ENCODE measurements at places on chromosomes 1 and 21. TPM values are rescaled to one million over a fixed set of nuclear protein-coding genes. Genes with fewer than 3 reads are reported as not detected.

Gene ANKRD35
- 3.8 TPM for total RNA-seq

Gene TMOD4
- 0.76 TPM for total RNA-seq

Gene FAM89A
- 11.1 TPM for total RNA-seq

Gene FMO3
- total RNA-seq, result 3.0 TPM

Gene UBE2U
- not detected for total RNA-seq

Gene CDK11B
- total RNA-seq, result 27.9 TPM

Gene KRTAP11-1
- total RNA-seq, result not detected

Gene SLC44A3
- 13.8 TPM for total RNA-seq

Gene RER1
- 87.3 TPM for total RNA-seq

Gene ARHGEF10L
- total RNA-seq, result 34.3 TPM

Gene COL6A1
- 247 TPM for total RNA-seq

Gene GJA9
- total RNA-seq, result not detected

Gene CDK18
- total RNA-seq, result 9.4 TPM

Gene FAM78B
- total RNA-seq, result 2.8 TPM

- DNase-seq, result no peak
Observed at GRCh38 chr1:68585351-68585750, 88.5 kb upstream of the DEPDC1 start.

- no peak for DNase-seq
Observed at GRCh38 chr21:44332383-44332782, 6.8 kb downstream of the CFAP410 start.

- no peak for DNase-seq
Observed at GRCh38 chr1:108848806-108849205, 8.1 kb downstream of the AKNAD1 start.

DNA sequence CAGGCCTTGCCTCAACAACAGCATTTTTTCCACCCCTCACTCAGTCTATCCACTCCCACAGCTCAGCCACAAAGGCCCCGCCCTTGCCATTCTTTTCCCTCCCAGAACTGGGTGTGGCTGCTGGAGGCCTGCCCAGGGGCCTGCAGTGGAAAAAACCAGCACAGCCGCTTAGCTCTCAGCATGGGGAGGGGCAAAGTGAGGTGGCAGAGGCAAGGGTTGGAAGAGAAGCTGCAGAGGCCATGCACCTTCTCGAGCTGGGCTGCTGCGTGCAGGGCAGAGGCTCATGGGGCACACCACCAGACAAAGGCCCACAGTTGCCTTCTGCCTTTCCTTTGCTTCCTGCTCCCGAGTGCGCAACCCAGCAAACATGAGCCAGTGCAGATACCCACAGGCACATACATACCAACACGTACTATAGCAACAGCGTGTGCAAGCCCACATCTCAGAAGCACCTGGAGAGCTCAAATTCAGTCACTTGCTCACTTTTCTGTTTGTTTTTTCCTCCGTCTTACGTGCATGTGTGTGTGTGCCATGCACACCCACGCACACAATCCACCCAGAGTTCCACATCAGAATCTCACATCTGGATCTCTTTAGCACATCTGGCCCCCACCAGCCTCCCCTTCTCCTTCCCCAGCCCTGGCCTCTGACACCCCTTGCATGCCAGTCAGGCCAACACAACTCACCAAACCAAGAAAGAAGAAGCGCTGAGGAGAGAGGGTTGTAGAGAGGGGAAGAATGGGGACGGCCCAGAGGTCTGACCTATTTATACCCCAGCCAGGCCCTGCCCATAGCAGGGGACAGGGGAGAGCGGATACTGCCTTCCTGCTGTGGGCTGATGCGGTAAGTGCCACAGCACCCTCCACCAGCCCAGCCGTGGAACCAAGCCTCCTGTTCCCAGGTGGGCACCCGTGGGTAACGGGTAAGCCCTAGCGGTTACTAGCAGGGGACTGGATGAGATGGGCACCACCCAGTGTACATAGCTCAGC is at the start of gene S100A4:
S100A4 (minus strand) TSS at position 740 of the 989 bp plus-strand sequence. CDS start 1,012 bp downstream, outside the sequence.
- peak; percentile 96 for DNase-seq

DNA sequence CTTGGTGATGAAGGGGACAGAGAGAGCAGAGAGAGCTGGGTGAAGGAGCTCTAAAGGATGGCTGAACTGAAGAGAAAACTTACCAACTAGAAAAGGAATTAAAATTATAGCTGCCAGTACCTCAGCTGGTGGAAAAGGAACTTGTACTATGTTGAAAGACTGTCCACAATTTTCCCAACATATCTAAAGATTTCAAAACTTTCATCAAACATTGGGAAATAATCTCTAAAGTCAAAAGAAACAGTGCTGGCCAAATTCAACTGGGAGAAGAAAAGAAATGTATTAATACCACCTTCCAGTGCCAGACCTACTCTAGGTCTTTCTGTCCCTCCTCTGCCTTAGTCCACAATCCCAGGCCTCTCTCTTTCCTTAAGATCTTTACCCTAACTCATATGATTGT is 6.1 kb downstream of the SMG5 start:
- DNase-seq, result no peak

GRCh38 chr1:160342526-160342925 is 524 bp downstream of the COPA start:
- no peak for DNase-seq

- no peak for DNase-seq
Observed at GRCh38 chr1:110956586-110956985, 7.1 kb downstream of the LRIF1 start.

DNA sequence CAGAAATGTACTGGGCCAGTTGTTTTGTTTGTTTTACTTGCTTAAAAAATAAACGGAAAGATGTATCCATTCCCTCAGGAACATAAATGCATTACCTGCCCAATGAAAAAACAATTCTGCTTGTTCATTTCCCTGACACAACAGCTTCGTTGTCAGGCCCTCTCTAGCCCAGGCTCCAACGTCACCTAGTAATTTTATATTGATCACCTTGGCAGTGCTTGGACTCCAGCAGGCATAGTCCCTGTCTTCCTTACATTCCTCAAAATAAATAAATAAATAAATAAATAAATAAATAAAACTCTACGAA is 1.2 kb downstream of the CEP170 start:
- DNase-seq, result no peak

GRCh38 chr1:43358121-43358745 is 548 bp upstream of the CDC20 start:
- DNase-seq, result no peak

DNA sequence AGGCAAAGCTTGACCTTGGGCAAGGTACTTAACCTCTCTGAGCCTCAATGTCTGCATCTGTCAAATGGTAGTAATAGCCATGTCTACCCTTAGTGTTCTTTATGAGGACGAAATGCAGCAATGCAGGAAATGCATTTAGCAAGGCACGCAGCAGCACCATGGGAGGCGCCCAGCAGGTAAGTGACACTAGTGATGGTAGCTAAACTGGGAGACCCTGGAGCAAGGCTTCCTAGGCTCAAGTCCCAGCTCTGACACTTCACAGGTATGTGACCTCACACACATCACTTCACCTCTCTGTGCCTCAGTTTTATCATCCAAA is 289.0 kb downstream of the RRAGC start:
- DNase-seq, result no peak

DNA sequence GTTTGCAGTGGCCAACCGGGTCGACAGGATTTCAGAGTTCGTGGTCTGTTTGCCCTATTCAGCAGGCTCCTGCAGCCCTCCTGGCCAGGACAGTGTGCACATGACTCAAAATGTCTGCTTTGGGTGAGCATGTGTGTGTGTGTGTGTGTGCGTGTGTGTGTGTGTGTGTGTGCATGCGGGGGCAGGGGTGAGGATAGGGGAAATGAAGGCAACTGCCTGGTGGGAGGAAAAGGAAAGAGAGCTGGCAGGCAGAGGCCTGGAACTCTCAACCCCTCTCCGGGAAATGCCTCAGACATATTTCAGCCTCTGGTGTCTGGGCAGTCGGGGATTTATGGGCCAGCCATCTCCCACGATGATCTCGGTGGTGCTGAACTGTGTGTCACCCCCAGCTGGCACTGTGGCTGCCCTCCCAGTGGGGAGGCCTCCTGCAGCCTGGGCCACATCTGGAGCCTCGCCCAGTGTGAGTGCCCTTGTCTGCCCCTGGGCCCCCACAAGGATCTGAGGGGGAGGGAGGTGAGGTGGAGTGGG is 15.2 kb downstream of the CDCP2 start:
- no peak for DNase-seq

DNA sequence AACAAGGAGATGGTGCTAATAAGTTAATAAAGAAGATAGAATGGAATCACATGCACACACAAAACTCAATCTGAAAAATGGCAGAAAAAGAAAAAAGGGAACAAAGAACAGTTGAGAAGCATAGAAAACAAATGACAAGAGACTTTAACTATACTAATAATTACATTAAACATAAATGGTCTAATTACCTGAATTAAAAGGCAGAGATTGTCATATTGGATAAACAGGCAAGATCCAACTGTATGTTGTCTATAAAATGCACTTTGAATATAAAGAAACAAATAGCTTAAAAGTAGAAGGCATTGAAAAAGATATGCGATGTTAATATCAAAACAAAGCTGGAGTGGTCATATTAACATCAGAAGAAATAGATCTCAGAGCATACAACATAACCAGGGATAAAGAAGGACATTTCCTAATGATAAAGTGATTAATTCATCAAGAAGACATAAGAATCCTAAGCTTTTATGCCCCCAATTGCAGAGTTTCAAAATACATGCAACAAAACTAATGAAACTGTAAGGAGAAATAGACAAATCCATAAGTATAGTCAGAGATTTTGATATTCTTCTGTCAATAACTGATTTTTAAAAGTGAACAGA is 293.5 kb downstream of the PTPRU start:
- DNase-seq, result no peak

DNA sequence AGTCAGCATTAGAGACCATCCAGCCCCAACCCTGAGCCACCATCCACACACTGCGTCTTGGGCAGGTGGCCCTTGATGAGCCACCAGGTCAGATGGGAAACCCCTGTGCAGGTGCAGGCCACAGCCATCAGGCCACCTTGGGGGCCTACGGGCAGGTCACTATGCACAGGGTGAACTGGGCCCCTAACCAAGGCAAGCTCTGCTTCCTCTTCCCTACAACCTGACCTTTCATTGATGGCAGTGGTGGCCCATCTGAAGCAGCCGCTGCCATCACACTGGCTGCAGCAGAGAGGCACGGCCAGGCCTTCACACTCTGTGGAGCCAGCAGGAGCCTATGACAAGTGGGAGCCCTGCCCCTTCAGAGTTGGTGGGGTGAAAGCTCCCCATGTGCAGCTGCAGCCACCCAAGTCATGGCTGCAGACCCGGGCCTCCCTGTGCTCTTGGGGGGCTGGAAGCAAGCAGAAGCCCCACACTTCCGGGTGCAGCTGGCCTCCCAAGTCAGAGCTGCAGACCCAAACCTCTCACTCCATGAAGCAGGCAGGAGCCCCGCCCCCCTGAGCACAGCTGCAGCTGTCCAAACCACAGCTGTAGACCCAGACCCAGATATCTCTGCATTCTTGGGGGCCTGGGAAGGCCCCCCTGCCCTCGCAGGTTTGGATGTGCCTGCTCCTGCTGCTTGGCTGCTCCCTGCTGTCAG is 681.5 kb downstream of the MATN1 start:
- DNase-seq, result no peak

GRCh38 chr1:24541711-24542346 is 14.1 kb upstream of the NCMAP start:
- no peak for DNase-seq

DNA sequence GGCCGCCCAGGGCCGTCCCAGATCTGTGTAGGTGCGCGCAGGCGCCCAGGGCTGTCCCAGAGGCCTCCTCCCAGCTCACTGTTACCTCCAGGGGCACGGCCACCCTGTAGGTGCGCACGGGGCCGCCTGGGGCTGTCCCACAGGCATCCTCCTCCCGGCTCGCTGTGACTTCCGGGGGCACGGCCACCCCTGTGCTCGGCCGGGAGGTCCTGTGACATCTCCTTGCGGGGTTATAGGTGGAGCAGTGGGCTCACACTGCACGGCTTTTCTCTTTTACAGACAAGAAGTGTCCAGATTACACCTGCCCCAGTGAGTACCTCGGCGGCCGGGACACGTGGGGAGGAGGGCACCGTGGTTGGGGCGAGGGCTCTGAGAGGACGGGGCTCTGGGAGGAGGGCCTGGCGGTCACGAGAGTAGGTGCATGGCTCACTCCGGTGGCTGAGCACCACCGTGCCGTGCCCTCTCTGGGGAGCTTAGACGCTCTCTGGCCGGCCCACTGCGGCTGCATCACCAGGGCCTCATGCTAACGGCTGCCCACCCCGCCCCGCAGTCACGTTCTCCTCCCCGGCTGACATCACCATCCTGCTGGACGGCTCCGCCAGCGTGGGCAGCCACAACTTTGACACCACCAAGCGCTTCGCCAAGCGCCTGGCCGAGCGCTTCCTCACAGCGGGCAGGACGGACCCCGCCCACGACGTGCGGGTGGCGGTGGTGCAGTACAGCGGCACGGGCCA is 21.4 kb downstream of the COL6A1 start:
- DNase-seq, result no peak

- no peak for DNase-seq
Observed at GRCh38 chr21:44778499-44778911, 23.1 kb downstream of the UBE2G2 start.

DNA sequence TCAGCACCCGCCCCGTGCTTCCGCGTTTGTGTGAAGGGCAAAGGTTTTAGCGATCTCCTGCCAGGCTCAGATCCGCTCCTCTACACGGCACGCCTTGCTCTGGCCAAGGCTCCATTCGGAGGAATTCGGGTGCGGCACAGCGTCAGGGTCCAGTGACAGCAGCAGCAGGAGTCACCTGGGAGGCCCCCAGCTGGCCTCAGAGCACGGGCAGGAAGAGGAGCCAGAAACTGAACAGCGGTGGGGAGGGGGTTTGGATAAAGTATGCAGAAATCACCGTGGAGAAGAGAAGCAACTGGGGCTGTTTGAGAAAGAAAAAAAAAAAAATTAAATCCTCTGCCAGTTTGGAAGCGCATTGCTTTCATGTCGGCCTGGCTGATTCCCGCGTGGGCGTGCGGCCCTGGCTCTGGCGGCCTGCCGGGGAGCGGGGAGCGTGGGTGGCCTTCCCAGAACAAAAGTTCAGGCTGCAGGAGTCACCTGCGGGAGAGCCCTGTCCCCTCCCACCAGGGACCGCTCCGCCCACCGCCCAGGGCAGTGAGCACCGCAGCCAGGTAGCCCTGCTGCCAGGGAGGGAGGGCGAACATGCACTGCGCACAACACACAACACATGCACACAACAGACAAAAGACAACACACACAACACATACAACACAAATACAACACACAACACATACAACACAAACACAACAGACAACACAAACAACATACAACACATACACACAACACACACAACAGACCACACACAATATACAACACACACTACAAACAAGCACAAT is 107.6 kb downstream of the ETS2 start:
- peak; percentile 79 for DNase-seq

- DNase-seq, result no peak
Observed at GRCh38 chr1:200075938-200076546, 48.5 kb downstream of the NR5A2 start.

GRCh38 chr1:22796642-22797041 is 86.0 kb downstream of the EPHB2 start:
- DNase-seq, result no peak

DNA sequence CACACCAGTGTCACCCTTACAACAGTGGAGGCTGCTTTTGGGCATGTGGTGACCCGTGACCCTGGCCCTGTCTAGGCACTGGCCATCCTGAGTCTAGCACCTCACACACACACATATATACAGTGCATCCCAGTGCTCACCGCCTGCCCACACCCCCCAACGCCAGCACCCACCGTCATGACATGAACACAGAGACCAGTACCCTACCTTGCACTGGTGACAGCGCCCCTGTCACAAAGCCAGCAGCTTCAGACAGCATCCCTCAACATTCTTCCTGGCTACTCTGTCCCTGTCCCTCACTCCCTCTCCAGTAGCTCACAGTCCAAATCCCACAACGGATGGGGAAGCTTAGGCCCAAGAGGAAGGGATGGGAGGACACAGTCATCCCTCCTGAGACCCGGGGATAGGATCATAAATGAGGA is 27.1 kb downstream of the AHDC1 start:
- DNase-seq, result no peak
